ENCODE measurements at places on chromosomes 12 and 14. TPM values are rescaled to one million over a fixed set of nuclear protein-coding genes. Genes with fewer than 3 reads are reported as not detected.

GRCh38 chr12:49897276-49897675 is 6.4 kb downstream of the FAIM2 start:
- DNase-seq: no peak

DNA sequence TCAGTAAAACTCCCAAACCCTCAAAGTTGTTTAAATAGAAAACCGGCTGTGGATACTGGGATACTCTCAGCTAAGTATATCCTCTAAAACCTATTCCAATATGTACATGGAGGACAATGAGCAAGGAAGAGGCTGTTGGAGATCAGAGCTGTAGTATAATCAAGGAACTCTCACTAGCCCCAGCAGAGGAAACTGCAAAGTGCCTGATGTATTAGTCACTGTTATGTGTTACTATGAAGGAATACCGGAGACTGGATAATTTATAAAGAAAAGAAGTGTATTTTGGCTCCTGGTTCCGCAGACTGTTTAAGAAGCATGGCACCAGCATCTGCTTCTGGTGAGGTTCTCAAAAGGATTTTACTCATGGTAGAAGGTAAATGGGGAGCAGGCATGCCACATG is 65.6 kb upstream of the RPL10L start:
- no peak for DNase-seq

DNA sequence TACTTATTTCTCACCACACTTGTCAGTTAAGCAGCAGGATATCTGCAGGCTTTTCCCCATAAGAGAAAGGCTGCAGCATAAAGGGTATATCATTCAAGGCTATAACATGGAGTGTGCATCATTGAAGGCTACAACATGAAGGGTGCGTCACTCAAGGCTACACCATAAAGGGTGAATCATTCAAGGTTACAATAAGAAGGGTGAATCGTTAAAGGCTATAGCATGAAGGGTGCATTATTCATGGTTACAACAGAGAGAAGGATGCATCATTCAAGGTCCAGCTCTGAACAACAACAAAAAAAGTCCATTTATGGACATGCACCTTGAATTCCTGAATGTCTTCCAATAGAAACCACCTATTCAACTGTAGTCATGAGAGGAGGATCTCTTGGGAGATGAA is 32.8 kb upstream of the LUM start:
- no peak for DNase-seq

Gene CAPZA3
- total RNA-seq: not detected

DNA sequence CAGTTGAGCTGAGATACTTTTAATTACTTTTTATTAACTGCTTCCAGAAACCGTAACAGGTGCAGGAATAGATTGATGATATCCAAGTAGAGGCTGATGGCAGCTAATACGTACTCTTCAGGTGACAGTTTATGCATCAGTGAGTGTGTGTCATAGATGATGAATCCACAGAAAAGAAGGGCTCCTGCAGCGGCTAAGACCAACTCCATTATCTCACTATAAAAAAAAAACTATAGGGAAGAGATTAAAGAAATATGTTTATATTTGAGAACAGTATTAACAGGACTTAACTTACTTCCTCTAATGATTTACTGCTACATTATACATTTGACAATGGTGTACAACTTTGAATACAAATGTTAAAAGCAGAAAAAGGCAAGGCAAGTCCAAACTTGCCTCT is 7.4 kb upstream of the LLPH start:
- DNase-seq: no peak

- no peak for DNase-seq
Measured at GRCh38 chr12:117596968-117597367, 235.5 kb upstream of the NOS1 start.

- DNase-seq: no peak
Measured at GRCh38 chr14:55638665-55639064, 58.7 kb downstream of the KTN1 start.

DNA sequence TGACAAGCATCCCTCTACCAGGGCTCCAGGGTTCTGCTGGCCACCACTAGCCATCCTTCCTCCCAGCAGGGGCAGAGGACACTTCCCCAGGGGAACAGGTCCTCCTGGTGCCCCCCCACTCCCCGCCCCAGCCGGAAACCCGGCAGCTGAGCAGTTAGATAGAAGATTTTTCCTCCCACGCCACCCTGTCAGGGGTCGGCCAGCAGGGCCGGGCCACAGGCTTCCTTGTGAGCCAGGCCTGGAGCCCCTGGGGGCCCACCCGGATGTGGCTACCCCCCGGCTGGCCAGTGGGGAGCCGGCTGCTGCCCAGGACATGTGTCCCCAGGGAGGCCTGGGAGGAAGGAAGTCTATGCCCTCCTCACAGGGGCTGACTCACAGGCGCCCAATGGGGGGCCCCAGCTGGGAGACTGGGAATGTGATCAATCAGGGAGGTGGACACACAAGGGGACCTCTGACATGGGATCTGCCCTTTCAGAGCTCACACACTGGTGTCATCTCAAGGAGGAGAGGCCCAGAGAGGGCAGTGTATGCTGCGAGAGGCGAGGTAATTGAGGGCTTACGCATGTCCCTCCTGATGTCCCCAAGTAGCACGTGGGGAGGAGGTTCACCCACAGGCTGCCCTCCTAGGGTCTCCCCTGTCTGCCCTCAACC is 4.2 kb downstream of the SH2B3 start:
- DNase-seq: peak; percentile 56

Gene ZDHHC22
- total RNA-seq: not detected

GRCh38 chr12:69066492-69067373 is 133.8 kb upstream of the CPM start:
- no peak for DNase-seq
